ENCODE measurements at places on chromosomes 7 and 10.

DNA sequence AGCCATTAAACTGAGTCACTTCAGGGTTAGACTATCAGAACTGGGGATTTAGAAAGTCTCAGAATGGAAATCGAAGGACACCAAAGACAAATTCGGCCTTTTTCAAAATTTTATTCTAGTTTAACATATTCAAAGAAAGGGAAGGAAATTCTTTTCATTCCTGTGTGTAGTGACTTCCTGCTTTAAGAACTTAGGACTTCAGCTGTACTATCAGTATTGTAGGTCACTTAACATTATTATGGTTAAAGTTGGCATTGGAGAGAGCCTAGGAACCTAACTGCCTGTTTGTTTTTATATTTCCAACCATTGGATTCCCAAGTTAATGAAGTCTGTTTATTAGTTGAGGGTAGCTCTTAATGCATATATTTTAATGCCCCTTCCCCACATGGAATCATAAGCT lies 63.7 kb downstream of the PTEN start:
- DNase-seq, result no peak

GRCh38 chr7:140045697-140046096 lies 17.1 kb downstream of the PARP12 start:
- no peak for DNase-seq

DNA sequence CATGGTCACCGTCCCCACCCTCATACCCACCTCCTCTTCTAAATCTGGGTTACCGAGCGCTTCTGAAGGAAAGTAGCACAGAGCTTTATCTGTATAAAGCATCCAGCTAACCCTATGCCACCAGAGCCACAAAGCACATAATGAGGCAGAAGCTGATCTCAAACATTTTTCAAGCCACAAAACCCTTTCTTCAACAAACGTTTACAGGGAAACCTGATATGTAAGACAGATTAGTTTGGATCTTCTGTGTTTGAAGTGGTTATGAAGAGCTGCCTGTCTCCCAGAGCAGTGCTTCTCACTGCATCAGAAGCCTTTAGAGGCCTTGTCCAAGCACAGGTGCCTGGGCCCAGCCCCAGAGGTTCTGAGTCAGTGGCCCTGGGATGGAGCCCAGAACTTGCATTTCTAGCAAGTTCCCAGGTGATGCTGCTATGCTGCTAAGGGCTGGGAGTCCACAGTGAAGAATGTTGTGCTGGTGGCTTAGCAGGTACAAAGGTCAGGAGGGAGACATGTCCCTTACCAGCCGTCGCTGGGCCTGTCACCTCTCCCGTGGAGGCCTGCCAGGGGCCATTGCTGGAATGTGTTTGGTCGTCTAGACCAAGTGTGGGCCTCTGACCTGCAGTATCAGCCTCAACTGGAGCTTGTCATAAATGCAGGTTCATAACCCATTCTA lies 90.4 kb downstream of the TAF3 start:
- no peak for DNase-seq

GRCh38 chr7:107999779-108000560 lies 3.0 kb downstream of the LAMB1 start:
- DNase-seq, result no peak

- no peak for DNase-seq
Measured at GRCh38 chr7:48660306-48660870, 264.0 kb upstream of the CDC14C start.

DNA sequence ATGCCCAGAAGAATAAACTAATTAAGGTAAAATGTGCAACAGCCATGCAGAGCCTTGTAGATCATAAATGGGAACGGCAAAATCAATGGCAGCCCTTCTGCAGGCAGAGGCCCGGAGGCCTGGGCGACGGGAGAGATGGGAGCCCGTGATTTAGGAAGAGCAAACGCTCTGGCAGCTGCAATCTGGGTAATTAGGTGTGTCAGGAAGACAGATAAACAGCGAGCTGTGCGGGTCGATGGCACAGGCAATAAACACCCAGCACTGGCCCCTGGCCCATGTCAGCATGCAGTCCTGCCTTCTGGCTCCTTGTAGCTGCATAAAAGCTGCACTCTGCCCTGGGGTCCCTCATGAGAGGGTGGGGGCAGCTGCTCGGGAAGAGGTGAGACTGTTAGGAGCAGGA lies 78.0 kb downstream of the GOLGA7B start:
- no peak for DNase-seq

DNA sequence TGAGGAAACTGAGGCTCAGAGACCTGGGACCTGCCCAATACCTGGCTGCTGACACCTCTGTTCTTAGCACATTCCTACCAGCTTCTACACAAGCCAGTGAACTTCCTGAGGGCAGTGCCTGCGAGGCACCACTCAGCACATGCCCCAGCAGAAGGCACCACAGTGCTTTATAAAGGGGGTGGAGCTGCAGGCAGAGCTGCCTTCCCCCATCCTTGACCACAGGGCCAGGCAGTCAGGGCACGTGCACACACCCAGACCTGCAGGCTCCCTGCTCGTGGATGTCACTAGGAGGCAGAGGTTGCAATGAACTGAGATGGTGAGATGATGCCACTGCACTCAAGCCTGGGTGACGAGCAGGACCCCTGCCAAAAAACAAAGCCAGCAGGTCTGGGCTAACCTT lies 39.2 kb upstream of the TUBB8 start:
- no peak for DNase-seq

- no peak for DNase-seq
Measured at GRCh38 chr7:32948202-32948601, 9.0 kb upstream of the FKBP9 start.

GRCh38 chr7:74345970-74346369 lies 56.8 kb downstream of the CLIP2 start:
- DNase-seq, result no peak

- no peak for DNase-seq
Measured at GRCh38 chr7:5694221-5694754, 87.2 kb downstream of the RNF216 start.

DNA sequence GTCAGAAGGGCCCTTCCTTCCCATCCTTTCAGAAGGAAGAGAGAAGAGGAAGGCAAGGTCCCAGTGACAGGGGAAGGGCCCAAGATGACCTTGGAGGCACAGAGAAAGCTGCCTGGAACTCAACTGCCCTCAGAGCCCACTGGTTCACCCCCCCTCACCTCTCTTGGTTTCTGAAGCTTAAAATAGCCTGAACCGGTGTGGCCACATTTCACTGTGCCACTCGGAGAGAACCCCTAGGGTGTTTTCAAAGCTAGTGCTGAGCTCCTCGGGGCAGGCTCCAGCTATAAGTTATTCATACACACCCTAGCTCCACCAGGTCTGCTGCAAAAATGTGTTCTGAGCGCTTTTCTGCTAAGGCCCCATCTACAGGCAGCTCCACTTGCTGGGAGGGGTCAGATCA lies 60.9 kb upstream of the ADRB1 start:
- DNase-seq, result no peak

- DNase-seq, result no peak
Measured at GRCh38 chr7:110948280-110948679, 142.6 kb upstream of the LRRN3 start.

DNA sequence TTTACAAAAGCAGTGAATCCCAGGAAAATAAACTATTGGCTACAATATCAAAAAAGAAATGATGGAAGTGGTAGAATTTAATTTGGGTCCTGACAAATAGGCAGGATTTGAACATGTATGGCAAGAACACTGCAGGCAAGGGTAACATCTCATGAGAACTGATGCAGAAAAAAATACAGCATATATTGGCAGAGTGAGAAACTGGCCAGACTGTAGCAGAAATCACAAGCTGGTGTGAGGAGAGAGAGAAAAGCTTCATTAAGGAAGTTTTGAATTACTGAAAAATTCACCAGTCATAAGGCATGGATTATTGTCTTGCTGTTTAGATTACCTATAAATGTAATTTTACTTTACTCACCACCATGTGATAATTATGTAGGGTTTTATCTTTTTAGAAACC lies 77.4 kb downstream of the ZEB1 start:
- no peak for DNase-seq

DNA sequence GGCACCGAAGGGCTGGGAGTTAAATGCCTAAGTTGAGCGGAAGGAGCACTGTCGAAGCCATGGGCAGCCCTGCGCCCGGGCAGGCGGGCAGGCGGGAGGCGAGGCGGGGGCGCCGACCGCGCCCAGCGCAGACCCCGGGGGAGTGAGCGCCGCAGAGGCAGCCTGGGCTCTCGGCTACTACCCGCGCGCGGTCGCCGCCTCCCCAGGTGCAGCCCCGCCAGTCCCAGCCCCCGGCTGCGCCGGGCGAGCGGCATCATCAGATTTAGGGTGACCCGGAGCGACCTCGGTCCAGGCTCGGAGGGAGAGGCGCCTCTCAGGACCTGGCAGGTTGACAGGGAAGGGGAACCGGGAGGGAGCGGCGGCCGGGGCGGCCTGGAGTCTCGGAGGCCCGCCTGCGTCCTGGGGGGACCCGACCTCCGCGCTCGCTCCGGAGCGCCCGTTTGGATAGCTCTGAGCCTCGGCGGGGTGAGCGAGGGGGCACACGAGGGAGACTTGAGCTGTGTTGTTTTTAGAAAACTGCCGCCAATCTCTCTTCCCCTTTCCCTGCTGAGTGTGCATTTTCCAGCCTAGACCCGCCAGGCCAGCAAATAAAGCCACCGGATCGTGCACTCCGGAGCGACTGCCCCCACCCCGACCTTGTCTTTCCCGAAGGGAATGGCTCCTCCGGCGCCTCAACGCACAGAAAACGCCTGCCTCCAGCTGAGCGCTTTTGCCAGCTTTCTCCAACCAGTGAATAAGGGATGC lies 2.3 kb upstream of the NRP1 start:
- no peak for DNase-seq

DNA sequence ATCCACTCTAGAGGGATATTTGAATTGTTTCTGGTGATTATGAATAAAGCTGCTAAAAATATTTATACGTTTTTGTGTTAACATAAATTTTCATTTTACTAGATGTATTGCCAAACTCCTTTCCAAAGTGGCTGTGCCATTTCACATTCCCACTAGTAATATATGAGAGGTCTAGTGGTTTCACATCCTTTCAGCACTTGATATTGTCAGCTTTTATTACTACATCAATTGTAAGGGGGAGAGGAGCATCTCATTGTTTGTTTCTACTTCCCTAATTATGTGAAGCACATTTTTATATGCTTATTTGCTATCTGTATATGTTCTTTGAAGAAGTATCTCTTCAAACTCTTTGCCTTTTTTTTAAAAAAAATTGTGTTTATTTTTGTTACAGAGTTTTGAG lies 184.5 kb downstream of the ADK start:
- no peak for DNase-seq

DNA sequence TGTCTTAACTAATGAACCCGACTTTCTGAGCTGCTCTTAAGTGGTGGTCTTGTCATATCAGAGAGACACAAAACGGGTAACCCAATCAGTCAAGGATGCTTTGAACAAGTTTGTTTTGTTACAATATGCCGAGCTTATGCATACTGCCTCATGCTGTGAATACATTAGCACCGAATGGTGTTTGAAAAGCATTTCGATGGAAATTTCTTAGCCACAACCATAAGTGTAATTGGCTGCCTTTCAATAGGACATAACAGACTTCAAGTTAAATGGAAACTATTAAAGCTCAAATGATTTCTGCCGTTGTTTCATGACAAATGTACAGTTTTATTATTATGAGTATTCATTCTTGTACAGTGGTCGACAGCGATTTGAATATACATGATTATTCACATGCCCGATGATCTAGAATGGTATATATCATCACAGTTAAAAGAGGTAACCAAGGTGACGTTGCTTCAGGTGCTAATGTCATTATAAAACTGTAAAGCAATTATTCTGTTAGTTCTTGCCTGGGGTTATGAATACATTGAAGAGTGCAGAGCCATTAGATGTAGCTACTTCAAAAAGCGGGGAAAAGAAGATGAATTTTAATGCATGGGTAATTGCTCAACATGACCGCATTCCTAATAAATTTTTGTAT lies 118.8 kb downstream of the EBF3 start:
- no peak for DNase-seq

DNA sequence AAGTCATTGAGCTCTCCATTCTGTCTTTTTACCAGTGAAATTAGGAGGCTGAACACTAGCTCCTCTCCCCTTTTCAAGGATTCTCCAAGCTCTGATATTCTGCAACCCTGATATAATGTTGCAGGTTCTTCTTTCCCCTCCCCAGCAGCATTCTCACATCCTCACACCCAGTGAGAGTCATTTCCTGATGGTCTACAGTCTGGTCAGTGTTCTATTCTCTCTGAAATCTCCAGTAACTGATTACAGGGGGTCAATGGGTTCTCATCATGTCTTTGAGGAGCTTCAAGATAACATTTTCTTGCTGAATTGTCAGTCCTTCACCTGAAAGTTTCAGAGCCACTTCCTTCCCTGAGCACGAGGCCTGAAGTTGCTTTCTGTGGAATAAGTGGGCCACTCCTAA lies 299.4 kb downstream of the PTEN start:
- no peak for DNase-seq

GRCh38 chr10:130360826-130361311 lies 224.7 kb downstream of the GLRX3 start:
- DNase-seq, result no peak

DNA sequence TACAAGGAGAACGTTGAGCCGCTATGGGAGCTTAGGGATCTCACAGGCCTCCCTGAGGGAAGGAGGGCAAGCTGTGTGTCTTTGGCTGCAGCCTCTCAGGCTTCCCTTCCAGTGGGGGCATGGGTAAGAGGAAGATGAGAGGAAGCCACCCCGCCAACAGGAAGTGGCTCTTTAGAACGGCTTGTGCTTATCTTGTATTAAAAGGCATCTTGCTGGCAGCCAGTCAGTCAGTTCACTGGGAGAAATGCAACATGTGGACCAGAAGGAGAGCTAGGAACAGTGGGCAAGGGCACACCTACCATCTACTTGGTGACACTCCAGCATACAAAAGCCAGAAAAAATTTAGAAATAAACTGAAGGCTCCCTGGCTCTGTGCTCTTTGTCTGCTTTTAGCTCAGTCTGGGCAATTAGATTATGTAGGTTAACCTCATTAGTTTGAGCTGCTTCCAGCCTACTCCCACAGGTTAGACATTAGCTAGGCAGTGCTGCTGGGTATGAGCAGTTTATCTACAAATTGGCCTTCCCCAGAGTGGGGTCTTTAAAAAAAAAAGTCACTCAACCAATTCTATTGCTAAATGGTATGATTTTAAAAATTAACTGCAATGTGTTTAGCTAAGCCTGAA lies 595.9 kb downstream of the KCNMA1 start:
- DNase-seq, result no peak

- no peak for DNase-seq
Measured at GRCh38 chr10:103241262-103242011, 4.2 kb upstream of the RPEL1 start.

GRCh38 chr10:61792921-61793320 lies 108.6 kb upstream of the ARID5B start:
- DNase-seq, result no peak

DNA sequence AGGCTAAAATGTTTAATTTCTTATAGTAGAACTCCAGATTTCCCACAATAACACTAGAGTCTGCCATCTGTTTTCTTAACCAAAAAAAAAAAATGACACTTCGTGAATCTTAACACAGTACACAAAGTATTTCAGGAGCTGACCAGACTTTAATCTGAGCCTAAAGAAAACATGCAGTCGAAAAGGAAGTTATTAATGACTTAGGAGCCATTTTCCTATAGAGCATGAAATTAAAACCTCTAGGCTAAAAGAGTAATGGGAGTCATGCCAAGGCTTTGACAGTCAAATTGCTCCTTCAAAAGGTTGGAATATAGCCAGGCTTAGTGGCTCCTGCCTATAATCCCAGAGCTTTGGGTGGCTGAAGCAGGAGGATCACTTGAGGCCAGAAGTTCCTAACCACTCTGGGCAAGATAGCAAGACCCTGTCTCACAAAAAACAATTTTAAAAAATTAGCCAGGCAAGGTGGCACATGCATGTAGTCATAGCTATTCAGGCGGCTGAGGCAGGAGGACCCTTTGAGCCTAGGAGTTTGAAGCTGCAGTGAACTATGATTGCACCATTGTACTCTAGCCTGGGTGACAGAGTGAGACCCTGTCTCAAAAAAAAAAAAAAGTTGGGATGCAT lies 13.6 kb downstream of the MICU1 start:
- DNase-seq, result no peak

Data from cortex of kidney (tissue), 1 donor.